Transverse colon (tissue), 4 donors: ENCODE measurements at places on chromosomes 11 and 22.
A peak's percentile ranks its signal among the peaks of the same experiment; 100 is the strongest.

DNA sequence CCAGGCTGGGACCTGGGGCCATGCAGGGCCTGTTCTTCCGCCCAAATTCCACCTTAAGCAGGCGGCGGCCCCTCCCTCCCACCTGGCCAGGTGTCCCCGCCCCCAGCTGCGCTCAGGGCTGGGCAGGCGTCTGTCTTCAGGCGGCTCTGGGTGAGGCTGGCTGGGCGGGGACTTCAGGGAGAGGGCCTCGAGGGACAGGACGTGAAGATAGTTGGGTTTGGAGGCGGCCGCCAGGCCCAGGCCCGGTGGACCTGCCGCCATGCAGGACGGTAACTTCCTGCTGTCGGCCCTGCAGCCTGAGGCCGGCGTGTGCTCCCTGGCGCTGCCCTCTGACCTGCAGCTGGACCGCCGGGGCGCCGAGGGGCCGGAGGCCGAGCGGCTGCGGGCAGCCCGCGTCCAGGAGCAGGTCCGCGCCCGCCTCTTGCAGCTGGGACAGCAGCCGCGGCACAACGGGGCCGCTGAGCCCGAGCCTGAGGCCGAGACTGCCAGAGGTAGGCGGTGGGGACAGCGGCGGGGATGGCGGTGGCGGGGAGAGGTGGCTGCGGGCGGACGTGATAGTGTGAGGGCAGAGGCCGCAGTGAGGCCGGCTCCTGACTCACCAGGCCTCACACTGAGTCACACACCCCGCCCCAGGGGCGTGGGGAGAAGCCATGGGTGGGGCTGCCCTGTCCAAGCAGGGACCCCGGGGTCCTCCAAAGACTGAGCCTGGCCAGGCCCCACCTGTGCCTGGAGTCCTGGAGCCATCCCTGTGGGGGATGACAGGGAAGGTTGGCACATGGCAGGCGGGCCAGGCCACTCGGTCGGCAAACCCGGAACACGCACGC, at the start of gene PKP3:
TSS of gene PKP3 (plus strand) at position 176 of the 824 bp plus-strand sequence. CDS start at position 260, 84 bp downstream.
- peak; percentile 93 for DNase-seq

- no peak for DNase-seq
Observed at GRCh38 chr22:43580271-43580750, 168.5 kb downstream of the MPPED1 start.

GRCh38 chr22:49930596-49931412, 12.4 kb downstream of the CRELD2 start:
- DNase-seq, result peak; percentile 83

DNA sequence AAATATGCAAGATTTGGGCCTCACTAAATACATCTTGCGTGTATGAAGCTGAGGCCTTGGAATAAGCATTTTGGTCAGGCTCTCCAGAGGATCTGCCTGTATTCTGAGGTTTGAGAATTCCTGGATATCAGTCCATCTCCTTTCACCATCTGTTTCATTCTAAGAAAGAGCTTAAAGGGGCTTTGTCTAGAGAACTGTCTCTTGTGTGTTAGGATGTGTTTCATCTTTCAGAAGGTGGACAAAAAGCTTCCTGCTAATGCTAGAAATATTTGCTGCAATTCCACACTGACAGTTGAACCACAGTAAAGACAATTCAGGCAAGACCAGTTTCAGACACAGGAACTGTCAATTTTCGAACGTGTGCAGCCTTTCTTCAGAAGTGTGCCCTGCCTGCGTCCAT, 185.4 kb downstream of the DBX1 start:
- no peak for DNase-seq

GRCh38 chr11:19242179-19242932, 1.6 kb upstream of the E2F8 start:
- DNase-seq, result peak; percentile 16

DNA sequence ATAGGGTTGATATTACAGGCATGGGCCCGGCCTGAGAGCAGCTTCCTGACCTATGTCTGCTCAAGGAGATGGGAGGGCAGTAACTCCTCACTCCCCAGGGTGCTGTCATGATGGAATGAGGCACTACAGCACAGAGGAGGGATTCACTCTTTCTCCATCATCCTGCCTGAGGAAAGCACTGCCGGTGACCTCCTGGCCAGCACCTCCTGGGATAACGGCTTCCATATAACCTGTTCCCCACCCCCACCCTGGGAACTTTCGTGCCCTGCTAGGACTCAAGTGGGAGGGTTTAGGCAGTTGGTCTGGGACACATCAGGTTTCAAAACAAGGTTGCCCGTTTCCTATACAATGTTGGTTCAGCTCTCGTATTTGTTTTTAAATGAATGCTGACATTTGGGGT, 42.7 kb upstream of the MN1 start:
- DNase-seq, result no peak

DNA sequence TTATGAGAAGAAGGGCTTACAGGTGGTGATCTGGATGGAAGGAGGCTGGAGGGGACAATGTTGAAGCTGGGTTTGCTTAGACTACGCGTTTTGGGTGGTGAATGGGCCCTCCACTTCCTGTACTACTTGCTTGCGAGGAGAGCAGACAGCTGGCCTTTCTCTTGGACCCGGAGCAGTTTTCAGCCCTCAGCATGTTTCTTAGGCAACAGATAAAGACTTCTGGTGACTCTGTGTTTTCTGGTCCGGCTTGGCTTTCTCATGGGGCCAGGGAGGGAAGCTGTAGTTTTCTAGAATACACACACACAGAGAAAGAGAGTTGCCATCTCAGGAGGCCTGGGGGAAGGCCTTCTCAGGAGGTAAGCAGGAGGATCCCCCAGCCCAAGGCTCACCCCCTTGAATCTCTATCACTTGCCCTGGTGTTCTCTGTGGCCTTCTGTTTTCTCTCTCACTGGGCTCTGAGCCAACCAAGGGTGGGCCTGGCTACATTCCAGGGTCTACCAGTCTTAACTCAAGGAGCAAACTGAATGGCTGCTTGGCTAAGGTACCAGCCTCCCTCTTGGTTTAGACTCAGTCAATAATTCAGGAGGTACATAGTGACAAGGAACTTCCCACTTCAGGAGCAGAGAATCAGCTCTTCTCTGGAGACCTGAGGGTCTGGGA, 2.4 kb downstream of the CCS start:
- DNase-seq, result peak; percentile 42

DNA sequence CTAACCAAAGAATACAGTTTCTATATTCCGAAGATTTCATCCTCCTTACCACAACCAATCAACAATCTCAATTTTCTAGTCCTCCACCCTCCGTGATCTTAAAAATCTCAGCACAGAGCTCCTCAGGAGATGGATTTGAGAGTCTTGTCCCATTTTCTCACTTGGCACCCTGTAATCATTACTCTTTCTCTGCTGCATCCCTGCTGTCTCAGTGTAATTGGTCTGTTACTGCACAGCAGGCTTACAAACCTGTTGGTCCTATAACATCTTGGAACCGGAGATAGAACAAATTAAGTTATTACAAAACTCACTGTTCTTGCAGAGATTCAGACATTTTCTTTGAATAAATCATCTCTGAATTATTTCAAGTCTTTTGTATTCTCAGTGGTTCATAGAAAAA, 1227.2 kb downstream of the JRKL start:
- DNase-seq, result no peak

- no peak for DNase-seq
Observed at GRCh38 chr22:36029406-36029755, 757 bp upstream of the RBFOX2 start.

GRCh38 chr22:26847816-26848215, 190.4 kb downstream of the MIAT start:
- no peak for DNase-seq

DNA sequence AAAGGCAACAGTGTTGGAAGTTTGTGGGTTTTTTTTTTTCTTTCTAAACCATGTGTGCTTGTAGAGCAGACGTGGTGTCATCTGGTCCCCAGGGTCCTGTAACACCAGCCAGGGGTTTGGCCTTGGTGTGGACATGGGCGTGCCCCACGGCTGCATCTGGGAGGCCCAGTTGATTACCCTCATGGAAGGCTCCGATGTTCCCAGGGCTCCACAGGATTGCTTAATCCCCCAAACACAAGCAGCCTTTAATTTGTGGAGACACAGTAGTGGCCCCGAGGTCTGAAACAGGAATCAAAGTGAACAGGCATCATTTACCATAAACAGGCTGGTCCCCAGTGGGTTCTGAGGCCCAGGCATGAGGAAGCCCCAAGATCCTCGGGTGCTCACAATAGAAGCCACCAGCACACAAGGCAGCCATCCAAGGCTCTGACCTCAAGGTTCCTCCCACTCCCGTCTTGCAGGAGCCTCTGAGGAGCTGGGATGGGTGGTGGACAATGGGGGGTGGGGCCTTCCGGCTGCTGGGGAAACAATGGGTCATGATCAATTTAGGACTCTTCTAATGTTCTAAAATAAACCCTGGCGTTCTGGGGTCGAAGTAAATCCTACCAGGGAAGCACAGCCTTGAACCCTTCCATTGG, 115.0 kb upstream of the CD82 start:
- no peak for DNase-seq

GRCh38 chr11:69249311-69250185, 44.4 kb upstream of the MYEOV start:
- DNase-seq, result no peak

DNA sequence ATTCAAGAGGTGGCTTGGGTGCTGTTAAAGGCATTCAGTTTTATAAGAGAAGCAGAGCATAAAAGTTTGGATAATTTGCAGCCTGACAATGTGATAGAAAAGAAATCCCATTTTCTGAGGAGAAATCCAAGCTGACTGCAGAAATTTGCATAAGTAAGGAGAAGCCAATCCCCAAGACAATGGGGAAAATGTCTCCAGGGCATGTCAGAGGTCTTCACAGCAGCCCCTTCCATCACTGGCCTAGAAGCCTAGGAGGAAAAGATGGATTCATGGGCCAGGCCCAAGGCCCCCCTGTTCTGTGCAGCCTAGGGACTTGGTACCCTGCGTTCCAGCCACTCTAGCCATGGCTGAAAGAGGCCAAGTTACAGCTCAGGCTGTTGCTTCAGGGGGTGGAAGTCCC, 207.3 kb downstream of the METTL15 start:
- no peak for DNase-seq
